D341Med (cell line): ENCODE measurements at places on chromosomes 6 and 20.

DNA sequence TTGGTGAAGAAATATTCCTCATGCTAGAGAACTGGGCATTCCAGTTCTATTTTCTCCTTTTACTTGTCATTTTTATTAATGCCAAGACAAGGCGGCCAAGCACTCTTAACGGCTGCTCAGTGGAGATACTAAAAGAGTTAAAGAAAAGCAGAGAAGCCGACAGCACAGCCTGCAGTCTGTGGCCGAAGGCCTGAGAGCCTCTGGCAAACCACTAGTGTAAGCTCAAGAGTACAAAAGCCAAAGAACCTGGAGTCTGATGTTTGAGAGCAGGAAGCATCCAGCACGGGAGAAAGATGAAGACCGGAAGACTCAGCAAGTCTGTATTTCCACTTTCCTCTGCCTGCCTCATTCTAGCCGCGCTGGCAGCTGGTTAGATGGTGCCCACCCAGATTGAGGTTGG lies 167.1 kb upstream of the FUT9 start:
- DNase-seq: no peak

GRCh38 chr20:19095762-19096161 lies 116.7 kb upstream of the SLC24A3 start:
- DNase-seq: no peak

DNA sequence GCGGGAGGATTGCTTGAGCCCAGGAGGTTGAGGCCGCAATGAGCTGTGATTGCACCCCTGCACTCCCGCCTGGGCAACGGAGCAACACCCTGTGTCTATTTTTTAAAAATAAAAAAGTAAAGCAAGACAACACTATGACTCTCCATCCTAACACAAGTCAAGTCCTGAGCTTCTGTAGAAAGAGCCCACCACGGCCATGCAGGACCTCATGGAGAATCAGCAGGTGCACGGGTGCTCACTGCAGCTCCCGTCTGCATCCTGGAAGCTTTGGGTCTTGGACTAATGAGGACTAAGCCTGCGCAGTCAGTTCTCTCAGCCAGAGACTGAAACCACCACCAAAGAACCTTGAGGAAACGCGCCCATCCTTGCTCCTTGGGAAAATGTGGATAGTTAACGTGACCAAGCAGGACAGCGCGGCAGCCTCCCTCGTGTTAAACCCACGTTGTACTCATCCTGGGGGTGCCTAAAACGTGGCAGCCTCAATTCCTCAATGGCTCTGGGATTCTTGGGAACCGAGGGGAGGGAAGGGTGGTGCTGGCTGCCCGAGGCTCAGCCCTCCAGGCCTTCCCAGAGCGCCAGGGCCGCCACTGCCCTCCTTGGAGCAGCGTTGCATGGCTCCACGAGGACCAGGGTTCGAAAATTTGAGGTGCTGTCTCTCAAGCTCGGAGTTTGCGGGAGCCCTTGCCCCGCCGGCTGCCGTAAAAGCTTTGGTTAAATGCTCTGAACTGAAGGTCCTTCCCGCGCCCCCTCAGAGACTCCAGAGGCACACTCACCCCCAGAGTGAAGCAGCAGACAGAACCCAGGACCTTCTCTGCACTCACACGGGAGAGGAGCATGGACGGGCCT lies 29.0 kb downstream of the DLL1 start:
- no peak for DNase-seq

GRCh38 chr6:111652156-111652555 lies 46.5 kb upstream of the TRAF3IP2 start:
- no peak for DNase-seq

DNA sequence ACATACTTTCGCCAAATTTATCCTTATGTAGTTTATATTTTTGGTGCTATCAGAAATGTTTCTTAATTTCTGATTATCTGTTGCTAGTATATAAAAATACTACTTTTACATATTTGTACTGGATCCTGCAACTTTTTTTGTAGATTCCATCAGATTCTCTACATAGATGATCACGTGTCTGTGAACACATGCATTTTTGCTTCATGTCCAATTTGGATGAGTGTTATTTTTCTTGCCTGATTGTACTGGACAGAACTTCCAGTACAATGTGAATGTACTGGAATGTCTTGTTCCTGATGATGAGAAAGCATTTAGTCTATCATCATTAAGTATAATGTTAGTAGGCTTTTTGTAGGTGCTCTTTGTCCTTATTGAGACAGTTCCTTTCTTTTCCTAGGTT lies 25.0 kb upstream of the SSR1 start:
- DNase-seq: no peak

DNA sequence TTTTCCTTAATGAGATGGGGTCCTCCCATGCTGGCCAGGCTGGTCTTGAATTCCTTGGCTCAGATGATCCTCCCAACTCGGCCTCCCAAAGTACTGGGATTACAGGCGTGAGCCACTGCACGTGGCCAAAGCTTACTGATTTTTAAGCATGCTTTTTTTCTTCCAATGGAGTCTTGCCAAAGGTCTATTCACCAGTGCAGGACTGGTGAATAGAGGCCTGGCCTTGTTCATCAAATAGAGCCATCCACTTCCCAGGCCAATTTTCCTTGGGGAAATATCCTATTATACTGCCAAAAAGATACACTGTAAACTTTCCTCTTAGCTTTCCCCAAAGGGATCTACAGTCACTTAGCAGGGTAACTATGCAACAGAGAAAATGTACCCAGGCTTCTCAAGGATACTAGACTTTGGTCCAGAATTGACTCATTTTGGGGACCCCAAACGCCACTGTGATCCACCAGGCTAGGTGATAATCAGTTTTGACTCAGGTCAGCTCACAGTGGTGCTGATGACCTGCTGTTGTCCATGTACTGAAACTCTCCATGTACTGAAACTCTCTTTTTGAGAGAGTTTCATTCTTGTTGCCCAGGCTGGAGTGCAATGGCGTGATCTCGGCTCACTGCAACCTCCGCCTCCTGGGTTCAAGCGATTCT lies 91.8 kb downstream of the REPS1 start:
- no peak for DNase-seq

- no peak for DNase-seq
Observed at GRCh38 chr20:1310506-1311190, 18.3 kb downstream of the SDCBP2 start.

DNA sequence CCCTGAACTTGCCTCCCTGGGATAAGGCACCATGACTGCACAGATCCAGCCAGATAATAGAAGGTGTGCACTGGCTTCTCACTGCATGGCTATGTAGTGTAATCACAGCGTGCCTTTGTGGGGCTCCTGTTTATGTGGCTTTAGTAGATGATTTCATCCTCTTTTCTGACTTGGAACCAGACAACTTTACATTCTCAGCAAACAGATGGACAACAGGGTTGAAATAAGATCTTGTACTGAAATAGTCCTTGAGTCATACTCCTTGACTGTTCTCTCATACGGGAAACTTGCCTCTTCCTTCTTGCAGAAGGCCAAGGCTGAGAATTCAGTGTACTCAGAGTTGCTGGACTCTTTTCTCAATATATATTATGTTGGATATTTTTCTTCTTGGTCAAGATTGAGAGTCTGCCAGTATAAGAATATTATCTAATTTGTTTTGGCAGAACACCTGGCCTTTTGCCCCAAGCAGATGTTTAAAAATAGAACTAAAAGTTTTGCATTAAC lies 25.0 kb upstream of the RNF144B start:
- DNase-seq: no peak

DNA sequence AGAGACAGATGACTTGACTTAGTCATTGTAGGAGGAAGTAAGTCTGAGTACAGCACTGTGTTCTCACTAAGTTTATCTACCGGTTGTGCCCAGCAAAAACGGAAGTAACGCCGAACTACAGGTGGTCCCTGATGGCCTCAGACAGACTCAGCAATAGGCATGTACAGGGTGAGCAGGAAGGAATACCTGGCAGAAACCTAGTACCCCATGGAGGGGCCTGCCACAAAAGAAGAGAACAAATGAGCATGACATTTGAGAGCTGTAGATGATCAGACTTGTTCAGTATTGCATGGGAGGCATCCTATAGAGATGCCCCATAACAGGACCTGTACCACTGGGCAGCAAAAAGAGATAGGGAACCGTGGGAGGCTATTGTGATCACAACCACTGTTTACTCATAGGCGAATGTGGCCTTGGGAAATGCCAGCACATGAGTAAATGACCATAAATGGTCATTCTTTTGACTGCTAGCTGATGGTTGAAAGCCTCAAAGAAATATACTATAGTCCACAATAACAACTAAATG lies 106.4 kb upstream of the TAB2 start:
- no peak for DNase-seq

GRCh38 chr6:128574402-128574801 lies 54.0 kb upstream of the PTPRK start:
- no peak for DNase-seq

DNA sequence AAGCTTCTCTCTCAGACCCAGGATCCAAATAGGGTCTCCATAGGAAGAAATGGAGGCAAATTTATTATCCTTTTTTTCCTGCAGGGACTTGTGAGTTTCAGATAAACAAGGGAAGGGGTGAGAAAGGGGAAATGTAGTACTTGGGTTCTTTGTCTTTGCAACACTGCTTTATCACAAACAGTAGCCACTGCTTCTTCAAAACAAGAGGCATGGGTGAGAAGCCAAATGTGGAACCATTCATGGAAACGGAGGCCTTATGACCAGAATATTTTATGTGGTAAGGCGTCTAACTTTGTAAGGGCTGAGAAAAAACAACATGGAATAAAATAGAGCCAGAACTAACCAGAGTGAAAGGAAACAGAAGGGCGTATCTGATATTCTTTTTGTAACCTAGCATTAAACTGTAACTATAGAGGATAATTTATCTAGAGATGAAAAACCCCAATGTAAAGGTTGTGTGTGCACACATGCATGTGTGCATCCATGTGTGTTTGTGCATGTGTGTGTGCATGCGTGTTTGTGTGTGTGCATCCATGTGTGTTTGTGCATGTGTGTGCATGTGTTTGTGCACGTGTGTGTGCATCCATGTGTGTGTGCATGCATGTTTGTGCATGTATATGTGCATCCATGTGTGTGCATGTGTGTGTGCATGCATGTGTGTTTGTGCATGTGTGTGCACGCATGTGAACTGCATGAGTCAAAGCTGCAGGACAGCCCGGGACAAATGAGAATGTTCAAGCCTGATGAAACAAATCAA lies 143.3 kb upstream of the SMLR1 start:
- no peak for DNase-seq
